ENCODE measurements at places on chromosomes 5 and 9. TPM values are rescaled to one million over a fixed set of nuclear protein-coding genes. Genes with fewer than 3 reads are reported as not detected.

The GMCL2 gene
- not detected for total RNA-seq

The HACD4 gene
- total RNA-seq, result 3.0 TPM

The ELAVL2 gene
- 1.4 TPM for total RNA-seq

The MTAP gene
- total RNA-seq, result 90.0 TPM

The PELO gene
- total RNA-seq, result 14.2 TPM

The ARSI gene
- 19.1 TPM for total RNA-seq

The PHF19 gene
- 36.0 TPM for total RNA-seq

- peaks cover 7% of the 10 kb centered on the region for H3K4me1 ChIP-seq
- H3K27ac ChIP-seq, result peak overlapping the region; percentile 21
- H3K36me3 ChIP-seq, result no peaks in the 10 kb centered on the region
- no peak for DNase-seq
Observed at GRCh38 chr5:123856766-123857165, 344.8 kb downstream of the CSNK1G3 start.

DNA sequence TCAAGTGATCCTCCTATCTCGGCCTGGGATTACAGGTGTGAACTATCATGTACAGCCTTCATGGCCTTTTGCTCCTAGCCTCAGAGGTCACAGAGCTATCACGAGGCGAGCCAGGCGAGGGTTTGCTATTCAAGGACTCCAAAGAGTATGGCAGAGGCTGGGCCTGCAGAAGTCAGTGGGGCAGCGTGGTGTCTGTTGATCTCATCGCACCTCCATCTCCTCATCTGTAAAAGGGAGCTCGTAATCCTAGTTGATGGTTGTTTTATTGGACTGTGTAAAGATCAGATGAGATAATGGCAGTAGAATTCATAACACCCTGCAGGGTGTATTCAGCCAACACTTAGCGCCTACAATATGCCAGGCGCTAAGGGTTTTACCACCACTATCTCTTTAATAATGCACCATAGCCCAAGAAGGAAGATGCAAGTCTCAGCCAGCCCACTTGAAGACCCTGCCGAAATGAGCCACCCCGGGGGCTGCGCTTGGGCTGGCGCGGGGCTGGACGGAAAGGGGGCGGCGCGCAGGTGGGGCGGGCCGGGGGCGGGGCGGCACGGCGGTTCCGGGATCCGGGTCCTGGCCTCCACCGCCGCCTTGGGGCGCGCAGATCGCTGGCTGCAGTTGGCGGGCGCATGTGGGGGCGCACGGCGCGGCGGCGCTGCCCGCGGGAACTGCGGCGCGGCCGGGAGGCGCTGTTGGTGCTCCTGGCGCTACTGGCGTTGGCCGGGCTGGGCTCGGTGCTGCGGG, at the start of gene GALNT12:
GALNT12 (plus strand) TSS at position 601 of the 744 bp plus-strand sequence; CDS start at position 630, 29 bp downstream.
- H3K4me3 ChIP-seq, result peak within 1 kb of the TSS; percentile 77
- peaks cover 64% of the 10 kb centered on the region for H3K4me1 ChIP-seq
- peak within 1 kb of the TSS; percentile 10 for H3K27ac ChIP-seq
- peaks cover 4% of the 10 kb centered on the region for H3K36me3 ChIP-seq
- peaks cover 21% of the 10 kb centered on the region for H3K27me3 ChIP-seq

DNA sequence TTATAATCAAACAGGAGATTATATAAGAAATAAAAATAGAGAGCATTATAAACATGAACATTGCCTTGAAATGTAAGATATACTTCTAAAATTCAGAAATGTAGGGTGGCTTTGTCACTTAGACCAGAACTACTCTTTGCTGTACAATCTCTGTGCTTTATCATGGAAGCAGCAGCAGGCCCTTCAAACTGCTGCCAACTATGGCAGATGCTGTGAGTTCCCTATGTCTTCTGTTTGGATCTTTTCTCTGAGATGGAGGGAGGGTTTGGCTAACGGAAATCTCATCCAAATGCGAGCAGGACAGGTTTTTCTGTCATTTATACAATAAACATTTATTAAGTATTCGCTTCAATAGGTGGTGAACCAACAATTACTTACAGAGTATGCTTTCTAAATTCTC, 34.8 kb upstream of the RICTOR start:
- no peaks in the 10 kb centered on the region for H3K36me3 ChIP-seq
- DNase-seq, result no peak
- H3K27ac ChIP-seq, result no peak overlapping the region

- no peaks in the 10 kb centered on the region for H3K27me3 ChIP-seq
- no peaks in the 10 kb centered on the region for H3K4me1 ChIP-seq
- DNase-seq, result no peak
Observed at GRCh38 chr5:9209846-9210492, 335.9 kb downstream of the SEMA5A start.

- H3K27ac ChIP-seq, result no peak overlapping the region
- peaks cover 30% of the 10 kb centered on the region for H3K4me1 ChIP-seq
- H3K36me3 ChIP-seq, result no peaks in the 10 kb centered on the region
Observed at GRCh38 chr9:74496406-74496805, 729 bp upstream of the RORB start.

DNA sequence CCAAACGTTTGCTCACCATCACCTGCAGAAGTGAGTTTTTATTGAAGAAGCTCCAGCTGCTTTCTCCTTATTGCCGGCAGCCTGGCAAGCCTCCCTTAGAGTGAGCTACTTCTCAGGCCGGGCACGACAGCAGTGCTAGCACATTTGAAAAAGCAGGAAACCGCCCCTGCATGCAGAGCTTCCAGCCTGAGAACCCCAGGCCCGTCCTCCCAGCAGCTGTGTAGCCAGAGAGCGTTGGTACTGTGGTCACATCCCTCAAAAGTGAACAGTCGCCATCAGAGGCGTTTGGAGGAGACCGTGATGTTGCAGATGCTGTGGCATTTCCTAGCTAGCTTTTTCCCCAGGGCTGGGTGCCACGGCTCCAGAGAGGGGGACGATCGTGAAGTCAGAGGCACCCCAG, 23.5 kb downstream of the SLC25A25 start:
- H3K27me3 ChIP-seq, result no peaks in the 10 kb centered on the region
- peak overlapping the region; percentile 100 for H3K27ac ChIP-seq
- no peak overlapping the region for H3K4me3 ChIP-seq
- DNase-seq, result no peak
- peaks cover 6% of the 10 kb centered on the region for H3K36me3 ChIP-seq

- peaks cover 2% of the 10 kb centered on the region for H3K27me3 ChIP-seq
- H3K4me1 ChIP-seq, result no peaks in the 10 kb centered on the region
- no peak for DNase-seq
- no peaks in the 10 kb centered on the region for H3K36me3 ChIP-seq
Observed at GRCh38 chr9:117116084-117116483, 298.8 kb downstream of the ASTN2 start.

DNA sequence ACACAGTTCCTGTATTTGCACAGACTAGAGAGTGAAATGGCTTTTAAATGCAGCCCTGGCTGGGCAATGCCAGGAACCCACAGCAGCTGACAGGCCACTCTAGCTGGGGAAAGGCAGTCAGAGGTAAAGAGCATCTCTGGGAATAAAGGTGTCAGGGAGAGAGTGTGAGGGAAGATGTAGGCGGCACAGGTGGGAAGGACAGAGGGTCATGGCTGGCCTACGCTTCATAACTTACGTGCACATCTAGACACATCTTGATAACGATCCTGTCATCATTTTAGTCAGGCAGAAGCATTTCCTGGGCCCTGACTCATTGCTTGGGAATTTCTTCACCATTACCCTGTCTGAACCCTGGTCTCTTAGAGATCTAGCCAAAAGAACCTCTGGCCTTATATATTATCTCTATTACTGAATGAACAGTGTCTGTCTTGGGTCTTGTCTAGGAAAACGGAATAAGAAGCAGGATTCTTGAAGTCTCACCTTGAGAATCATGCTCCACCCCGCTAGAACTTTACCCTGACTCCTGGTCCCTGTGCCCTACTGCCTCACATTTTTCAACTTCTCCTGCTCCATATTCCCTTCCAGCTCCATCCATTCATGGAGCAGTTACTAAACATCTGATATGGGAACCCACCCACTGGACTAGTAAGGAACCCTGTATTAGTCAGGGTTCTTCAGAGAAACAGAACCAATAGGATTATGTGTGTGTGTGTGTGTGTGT, 106.4 kb upstream of the ELL2 start:
- no peaks in the 10 kb centered on the region for H3K36me3 ChIP-seq
- peaks cover 22% of the 10 kb centered on the region for H3K4me1 ChIP-seq
- no peak overlapping the region for H3K4me3 ChIP-seq
